ENCODE measurements at places on chromosomes 4 and X.

GRCh38 chr4:139956507-139957017 lies 197.4 kb downstream of the MAML3 start:
- DNase-seq = peak; percentile 75

GRCh38 chr4:172390331-172390730 lies 577.1 kb downstream of the GALNTL6 start:
- no peak for DNase-seq

GRCh38 chr4:128653527-128654444 lies 155.7 kb upstream of the JADE1 start:
- no peak for DNase-seq

- no peak for DNase-seq
Observed at GRCh38 chr4:24778464-24779225, 16.7 kb upstream of the SOD3 start.

DNA sequence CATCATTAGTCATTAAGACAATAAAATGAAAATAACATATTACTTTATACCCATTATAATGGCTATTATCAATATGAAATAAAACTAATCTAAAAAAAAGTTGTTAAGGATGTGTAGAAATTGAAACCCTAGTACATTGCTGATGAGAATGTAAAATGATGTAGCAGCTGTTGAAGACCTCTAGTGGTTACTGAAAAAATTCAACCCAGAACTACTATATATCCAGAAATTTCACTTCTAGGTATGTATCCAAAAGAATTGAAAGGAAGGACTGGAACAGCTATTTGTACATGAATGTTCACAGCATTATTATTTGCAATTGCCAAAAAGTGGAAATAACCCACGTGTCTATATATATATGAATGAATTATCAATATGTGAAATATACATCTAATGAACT lies 180.3 kb upstream of the KLHL4 start:
- DNase-seq = no peak

- peak; percentile 37 for DNase-seq
Observed at GRCh38 chrX:8748855-8749254, 16.9 kb upstream of the ANOS1 start.

GRCh38 chrX:41889317-41890025 lies 33.9 kb downstream of the CASK start:
- peak; percentile 22 for DNase-seq

GRCh38 chr4:103496800-103497199 lies 223.0 kb downstream of the TACR3 start:
- DNase-seq = no peak

GRCh38 chr4:3021627-3022026 lies 52.7 kb downstream of the HTT-AS start:
- no peak for DNase-seq

DNA sequence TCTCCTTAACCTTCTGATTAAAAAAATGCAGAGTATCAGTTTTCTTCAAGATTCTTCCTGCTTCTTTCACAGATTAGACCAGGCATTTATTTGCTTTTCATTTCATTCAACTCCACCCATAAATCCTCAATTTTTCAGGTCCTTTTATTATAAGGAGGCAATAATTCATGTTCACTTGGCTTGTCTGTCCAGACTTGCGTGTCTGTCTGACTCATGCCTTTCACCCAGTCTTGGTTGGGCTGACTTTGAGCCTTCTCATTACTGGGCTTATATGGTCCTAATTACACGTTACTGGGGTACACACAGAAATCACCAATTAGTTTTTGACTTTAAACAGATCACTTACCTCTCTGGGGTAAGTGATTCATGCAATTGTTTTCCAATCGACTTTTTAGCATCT lies 48.8 kb upstream of the GALNT7 start:
- no peak for DNase-seq

DNA sequence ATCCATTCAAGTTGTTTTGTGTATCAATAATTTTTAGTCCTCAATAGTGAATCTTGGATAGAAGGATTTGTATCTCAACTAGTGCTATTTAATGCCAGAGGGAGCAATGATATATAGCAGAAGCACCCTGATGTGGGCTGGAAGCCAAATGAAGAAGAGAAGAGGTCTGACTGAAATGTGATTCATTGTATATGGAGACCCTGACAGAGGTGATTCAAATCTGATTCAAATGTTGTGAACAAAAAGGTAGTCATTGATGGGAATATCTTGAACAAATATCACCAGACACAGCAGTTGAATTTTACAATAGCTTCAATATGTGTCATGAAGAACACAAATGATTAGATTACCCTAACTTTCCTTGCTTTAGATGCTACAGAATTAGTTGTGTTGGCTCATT lies 27.5 kb upstream of the SULT1B1 start:
- peak; percentile 17 for DNase-seq

DNA sequence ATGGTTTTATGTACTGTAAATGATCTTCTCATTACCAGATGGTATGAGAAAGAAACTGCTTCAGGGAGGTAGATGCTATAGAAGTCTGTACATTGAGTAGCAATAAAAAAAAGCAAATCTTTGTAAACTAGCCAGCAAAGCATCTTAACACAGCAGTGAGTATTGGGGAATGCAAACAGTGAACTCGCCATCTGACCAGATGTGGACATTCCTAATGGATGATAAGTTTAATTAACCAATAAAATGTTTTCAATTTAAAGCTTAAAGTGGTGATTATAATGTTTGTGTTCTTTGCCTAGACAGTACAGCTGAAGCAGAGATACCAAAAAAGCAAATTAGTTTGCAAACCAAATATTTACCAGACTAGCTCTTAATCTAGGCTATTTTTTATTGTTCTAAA lies 1144.2 kb downstream of the FAT4 start:
- no peak for DNase-seq

DNA sequence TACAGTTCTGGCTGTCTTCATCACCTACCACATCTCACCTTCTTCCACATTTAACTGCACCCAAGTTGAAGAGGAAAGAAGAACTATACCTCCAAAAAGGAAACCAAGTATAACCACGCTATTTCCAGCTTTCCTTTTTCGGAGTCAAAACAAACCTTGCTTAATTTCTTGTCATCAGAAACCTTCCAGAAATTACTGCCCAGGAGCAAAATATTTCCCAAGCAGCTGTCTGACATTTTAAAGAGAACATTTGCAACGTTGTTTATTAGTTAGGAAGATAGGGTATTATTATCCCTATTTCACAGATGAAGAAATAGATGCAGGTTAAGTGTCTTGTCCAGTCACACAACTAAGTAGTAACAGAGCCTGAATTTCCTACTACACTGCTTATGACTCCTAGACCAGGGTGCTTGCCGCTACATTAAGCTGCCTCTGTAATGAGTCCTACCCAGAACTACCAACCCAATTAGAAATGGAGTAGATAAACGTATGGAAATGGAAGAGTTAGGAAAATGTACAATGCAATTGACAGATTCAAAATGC lies 2.2 kb upstream of the ACSL4 start:
- DNase-seq = no peak

- no peak for DNase-seq
Observed at GRCh38 chr4:107970063-107970798, 19.5 kb upstream of the HADH start.

GRCh38 chr4:88672987-88673386 lies 24.6 kb downstream of the NAP1L5 start:
- peak; percentile 62 for DNase-seq

DNA sequence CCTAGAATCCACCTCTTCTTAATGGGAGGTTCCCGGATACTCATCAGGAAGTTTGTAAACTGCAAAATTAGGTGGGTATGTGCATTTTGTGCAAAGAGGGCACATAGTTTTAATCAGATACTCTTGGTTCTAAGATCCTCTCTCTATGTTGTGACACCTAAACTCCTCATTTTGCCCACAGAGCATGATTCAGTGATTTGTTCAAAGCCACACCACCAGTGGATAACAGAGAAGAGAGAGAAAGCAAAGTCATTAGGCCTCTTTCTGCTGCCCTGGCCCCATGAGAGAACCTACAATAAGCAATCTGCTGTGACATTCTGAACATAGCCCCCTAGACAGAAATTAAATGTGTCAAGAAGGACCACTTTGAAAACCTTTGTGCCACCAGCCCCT lies 72.3 kb upstream of the STIM2 start:
- no peak for DNase-seq

GRCh38 chr4:125639182-125639621 lies 324.4 kb downstream of the FAT4 start:
- DNase-seq = no peak

- DNase-seq = no peak
Observed at GRCh38 chr4:38150766-38151165, 190.6 kb downstream of the PTTG2 start.

GRCh38 chr4:2402048-2402842 lies 16.2 kb downstream of the ZFYVE28 start:
- DNase-seq = peak; percentile 48

GRCh38 chr4:98506462-98507132 lies 151.8 kb downstream of the TSPAN5 start:
- DNase-seq = no peak

DNA sequence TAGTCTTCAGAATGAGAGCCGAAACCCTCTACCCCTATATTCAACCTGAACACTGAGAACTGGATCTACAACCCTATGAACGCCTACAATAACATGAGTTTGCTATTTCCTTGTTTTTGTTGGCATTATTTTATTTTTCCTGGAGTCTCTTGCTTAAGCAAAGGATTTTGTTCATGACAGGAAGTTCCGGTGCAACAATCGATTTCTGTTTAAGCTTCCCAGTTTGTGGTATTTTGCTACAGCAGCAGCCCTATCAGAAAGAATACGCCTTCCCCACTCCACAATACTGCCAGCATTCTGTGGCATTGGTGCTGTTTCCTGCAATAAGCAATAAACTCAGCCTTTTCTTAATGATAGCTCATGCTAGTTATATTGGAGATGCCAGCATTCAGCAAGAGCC lies 60.9 kb downstream of the NPY5R start:
- peak; percentile 1 for DNase-seq

DNA sequence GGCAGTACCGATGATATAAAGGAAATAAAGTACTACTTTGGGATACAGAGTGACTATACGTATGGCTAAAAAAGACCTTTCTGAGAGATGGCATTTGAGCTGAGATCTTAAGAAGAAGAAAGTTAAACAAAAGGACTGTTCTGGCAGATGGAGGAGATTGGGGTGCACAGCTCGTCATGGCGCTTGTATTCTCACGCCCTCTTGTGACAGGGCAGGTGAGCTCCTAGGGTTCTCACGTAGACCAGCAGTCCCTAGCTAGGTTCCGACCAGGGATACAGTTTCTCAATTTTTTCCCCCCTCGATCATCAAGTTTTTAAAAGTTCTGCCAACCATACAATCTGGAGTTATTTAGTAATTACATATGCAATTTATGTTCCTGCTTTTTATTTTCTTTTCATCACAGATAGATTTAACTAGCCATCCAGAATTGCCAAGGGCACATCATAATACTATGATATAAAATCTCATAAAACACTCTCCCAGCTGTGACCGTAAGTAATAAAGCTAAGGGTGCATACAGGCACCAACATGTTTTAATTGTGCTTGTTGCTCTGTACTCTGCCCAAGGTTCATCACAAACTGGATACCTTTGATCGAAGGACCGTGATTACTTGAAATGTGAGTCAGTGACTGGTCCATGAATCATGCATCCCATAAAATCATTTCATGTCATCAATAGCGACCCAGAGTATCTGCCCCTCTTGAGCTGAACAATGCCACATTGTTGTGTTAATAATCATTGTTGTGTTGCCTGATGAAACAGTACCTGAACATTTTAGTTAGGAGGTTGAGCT lies 69.4 kb upstream of the ZNF518B start:
- no peak for DNase-seq

GRCh38 chrX:70762285-70762684 lies 146.2 kb downstream of the TEX11 start:
- no peak for DNase-seq

- DNase-seq = peak; percentile 74
Observed at GRCh38 chr4:77385124-77385969, 220.3 kb upstream of the CXCL13 start.

- no peak for DNase-seq
Observed at GRCh38 chr4:139574641-139575040, 18.6 kb upstream of the SETD7 start.

GRCh38 chr4:8353158-8353669 lies 83.7 kb downstream of the HTRA3 start:
- no peak for DNase-seq

DNA sequence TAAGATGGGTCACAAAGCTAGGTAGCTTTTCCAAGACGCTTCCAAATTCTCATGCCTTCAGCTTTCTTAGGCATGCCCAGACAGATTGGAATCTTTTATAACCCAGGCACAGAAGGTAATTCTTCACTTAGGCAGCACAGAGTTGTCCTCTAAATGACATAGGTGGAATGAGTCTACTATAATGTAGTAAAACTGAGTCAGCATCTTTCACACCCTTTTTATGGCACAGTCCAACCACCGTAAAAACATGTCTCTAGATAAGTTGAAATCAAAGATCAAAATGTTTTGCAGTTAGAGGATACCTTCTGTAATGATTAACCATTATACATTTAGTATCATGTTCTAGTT lies 128.4 kb upstream of the FAT1 start:
- no peak for DNase-seq

GRCh38 chrX:134990801-134991481 lies at the start of gene SMIM10:
Gene SMIM10 (plus strand): TSS chrX:134990991. CDS start chrX:134991096, 105 bp downstream.
- peak; percentile 71 for DNase-seq

GRCh38 chr4:10205223-10205622 lies 88.6 kb upstream of the WDR1 start:
- peak; percentile 17 for DNase-seq

DNA sequence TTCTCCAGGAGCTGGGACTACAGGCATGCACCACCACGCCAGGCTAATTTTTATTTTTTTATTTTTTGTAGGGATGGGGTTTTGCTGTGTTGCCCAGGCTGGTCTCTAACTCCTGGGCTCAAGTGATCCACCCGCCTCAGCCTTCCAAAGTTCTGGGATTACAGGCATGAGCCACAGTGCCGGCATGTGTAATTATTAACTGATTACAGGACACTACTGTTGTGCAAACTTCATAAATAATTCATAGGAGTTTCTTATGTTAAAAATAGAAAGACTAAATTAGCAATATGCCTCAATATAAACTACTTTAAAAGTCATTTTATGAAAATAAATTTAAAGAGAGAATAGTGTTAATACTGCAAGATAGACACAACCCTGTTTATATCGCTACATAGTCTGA lies 221.9 kb downstream of the SNCA start:
- no peak for DNase-seq

Data from lung microvascular endothelial cell (primary cell).